ENCODE measurements at places on chromosomes 3 and 15. TPM values are rescaled to one million over a fixed set of nuclear protein-coding genes. Genes with fewer than 3 reads are reported as not detected.

DNA sequence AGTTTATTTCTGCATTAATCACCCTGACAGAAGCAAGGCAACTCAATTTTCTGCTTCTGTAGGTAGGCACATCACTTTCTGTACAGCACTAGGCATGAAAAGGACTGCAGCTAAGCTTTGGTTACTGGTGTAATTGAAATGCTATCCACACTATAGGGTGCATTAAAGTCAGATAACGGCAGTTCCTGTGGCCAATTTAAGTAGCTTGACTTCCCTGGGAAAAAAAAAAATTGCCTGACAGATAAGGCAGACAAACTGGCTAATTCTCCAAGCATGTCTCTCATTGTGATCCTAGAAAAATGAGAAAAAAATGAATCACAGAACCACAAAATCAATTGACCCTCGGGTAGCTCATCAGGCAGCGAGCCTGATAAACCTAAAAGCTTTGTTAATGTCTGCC is 151.4 kb downstream of the MEIS2 start:
- DNase-seq, result no peak

GRCh38 chr15:78369161-78369560 is 29.0 kb downstream of the CRABP1 start:
- no peak for DNase-seq

The ECE2 gene
- not detected for total RNA-seq

The SNX22 gene
- total RNA-seq, result 1.6 TPM

GRCh38 chr3:12670365-12671119 is 6.6 kb upstream of the RAF1 start:
- DNase-seq, result no peak

The ATG3 gene
- 58.4 TPM for total RNA-seq

DNA sequence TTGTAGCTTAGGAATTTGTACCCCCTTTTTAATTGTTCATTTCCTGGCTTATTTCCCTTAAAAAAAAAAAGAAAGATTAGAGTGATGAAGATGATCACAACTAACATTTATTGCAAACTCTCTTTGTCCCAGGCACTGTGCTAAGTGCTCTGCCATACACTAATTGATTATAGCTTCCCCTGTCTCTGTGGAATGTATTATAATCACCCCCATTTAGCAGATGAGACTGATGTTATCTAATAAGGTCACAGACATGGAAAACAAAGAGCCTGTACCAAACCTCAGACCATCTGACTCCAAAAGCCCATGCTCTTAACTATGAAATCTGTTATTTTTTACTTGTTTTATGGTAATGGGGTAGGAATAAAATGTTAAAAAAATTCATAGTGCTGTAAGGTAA is 53.1 kb downstream of the TRAK1 start:
- no peak for DNase-seq

DNA sequence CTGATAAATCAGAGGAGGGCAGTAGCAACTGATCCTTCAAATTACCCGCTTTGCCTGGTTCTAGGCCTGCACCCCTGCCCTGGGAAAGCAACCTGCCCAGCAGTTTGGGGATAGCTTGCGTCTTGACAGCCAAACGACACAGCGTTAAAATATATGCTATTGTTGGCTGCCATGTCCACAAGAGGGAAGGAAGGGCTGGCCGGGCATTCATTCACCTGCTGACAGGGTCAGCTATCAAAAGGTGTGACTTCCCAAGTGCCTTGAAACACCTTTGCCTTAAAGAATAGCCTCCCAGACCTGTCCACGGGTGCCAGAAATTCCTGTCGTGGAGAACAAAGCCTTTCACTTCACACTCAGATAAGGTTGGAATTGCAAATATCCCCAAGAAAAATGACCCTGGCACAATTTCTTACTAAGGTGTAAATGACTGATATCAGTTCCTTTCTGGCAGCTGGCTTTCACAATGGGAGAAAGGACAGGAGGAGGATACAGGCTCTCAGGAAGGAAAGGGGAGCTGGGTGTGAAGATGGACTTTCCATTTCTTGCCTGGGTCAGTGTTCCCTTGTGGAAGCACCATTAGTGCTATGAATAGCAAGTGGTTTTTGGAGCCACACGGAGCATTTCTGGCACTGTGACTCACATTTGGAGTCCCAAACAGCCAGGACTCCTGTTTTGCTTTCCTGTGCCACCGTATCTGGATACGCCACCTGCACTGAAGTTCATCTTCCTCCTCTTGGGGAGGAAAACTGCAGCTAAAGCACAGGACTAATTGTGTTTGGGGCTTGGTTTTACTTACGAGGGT is 19.2 kb downstream of the ALDH1A3 start:
- no peak for DNase-seq

GRCh38 chr3:188834349-188834748 is 337.4 kb upstream of the TPRG1 start:
- peak; percentile 45 for DNase-seq

The UROC1 gene
- total RNA-seq, result not detected

The DPPA2 gene
- total RNA-seq, result not detected

GRCh38 chr3:188631291-188632010 is 477.5 kb downstream of the LPP start:
- DNase-seq, result no peak

DNA sequence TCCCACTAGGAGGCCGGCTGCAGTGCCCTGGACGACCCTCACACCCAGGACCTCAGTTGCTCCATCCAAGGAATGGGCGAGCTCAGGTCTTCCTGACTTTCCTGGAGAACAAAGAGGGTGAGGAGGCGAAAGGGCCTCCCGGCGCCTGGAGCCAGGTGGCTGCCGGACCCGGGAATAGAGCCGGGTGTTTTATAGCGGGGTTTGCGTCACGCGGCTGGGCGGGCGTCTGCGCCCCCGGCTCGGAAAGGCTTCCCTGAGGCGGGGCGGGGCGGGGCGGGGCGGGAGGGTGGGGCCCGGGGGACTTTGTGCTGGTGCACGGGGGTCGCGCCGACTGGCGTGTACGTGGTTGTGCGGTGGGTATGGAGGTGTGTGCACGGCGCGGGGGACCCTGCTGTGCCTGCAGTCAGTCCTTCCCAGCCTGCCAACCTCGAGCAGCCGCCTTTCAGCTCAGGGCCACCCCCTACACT is 4.6 kb upstream of the PRKCD start:
- DNase-seq, result no peak

DNA sequence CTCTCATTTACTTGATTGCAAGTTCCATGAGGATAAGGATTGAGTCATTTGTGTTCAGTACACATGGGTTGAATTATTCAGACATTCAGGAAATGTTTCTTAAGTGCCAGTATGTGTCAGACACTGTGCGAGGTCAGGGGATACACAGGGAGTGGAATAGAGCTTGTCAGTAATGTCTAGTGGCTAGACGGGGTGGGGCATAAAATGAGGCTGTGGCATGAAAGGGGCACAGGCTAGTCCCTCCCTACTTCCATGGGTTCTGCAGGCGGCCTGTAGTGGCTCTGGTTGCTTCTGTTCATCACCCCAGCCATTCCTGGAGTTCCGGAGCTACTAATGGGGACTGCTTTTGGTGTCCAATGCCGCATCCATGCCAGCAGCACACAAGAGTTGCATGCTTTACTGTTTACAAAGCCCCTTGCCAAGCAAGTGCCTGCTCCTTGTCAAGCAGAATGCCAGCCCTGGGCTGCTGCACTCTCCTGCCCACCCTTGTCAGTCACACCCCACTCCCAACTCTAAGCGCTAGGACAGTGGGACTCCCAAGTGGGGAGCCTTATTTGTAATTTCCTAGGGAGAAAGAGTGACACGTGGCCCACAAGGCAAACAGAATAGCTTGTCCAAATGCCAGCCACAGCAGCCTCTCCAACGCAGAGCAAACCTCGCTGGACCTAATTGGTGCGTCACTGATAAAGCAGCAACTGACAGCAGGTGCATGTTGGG is 70.8 kb downstream of the RAB11A start:
- no peak for DNase-seq

All from activated CD8-positive, alpha-beta T cell treated with anti-CD3 and anti-CD28 coated beads for 36 hours (primary cell).